ENCODE measurements at places on chromosomes 12 and 14.

GRCh38 chr12:108801736-108802100, 55.7 kb downstream of the SSH1 start:
- DNase-seq = peak; percentile 90

DNA sequence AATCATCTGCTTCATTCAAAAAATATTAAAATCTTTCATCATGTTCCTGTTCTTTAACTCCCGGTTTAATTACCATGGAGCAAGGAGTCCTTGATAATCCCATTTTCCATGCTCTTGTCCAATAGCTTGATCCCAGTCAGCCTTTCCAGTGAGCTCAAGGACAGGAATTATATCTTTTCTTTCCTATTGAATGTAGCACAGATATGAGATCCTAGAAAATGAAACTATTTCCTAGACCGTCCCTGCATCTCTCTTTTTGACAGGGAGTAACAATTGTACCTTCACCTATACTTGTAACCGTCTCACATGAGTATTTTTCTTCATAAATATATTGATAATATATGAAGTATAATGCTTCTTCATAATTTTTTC, 35.6 kb downstream of the PIK3C2G start:
- DNase-seq = no peak

DNA sequence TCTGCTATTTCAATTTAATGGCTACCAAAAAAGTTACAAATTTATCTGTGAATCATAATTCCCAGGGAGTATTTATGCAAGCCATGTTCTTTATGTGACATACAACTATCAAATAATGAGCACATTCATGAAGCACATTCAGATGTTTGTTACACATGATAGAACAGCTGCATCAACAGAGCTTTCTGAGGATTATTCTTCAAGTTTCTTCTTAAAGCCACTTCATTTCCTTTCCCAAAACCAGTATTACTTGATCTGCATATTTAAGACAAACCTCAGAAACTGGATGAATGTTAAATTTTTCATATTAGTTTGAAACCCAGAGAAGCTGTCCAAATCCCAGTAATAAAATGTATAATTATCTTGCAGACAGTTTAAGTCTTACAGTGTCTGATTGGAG, 73.6 kb upstream of the SOX5 start:
- no peak for DNase-seq

GRCh38 chr12:67748743-67749040, 100.1 kb downstream of the DYRK2 start:
- DNase-seq = no peak

GRCh38 chr12:51953864-51954263, 2.4 kb downstream of the ACVR1B start:
- no peak for DNase-seq

DNA sequence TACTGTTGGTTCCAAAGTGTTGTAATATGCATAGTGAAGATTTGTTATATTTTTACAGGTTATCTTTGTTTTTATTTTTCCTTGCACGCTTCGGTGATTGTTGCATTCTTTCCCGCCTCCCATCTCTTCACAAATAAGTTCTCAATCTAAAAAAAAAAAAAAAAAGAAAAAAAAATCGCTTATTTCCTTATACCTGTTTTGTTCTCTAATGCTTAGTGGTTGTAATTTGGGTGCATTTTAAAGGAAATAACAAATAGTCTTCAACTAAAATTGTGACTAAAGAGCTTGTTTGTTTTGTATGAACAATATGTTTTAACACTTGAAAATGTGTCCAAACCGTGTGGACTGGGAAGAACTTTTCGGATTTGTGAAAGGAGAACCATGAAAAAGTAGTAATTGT, 1.5 kb downstream of the CAND1 start:
- DNase-seq = no peak

DNA sequence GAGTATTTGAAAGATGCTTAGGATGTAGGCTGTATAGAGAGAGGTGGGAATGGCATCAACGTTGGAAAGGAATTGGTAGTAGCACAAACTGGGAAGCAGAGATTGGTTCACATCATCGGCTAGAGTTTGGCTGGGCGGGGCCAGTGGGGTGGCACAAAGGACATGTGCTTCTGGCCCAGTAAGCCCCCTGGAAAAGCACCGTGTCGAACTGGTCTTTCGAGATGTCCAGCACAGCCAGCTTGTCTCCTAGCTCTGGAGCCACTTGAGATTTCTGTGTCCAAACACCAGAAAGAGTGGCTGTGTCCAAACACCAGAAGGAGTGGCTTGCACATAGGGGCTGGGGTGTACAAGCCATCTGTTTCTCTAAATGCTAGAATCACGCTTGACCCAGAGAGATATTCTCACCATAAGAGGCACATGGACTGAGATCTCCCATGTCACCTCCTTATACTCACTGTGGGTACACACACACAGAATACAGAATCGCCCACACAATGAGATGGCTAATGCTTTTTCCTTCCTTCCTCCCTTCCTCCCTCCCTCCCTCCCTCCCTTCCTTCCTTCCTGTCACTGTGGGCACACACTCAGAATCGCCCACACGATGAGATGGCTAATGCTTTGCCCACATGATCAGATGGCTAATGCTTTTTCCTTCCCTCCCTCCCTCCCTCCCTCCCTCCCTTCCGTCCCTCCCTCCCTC, 41.8 kb upstream of the KCNK13 start:
- DNase-seq = no peak

GRCh38 chr12:48192861-48193260, 9.4 kb downstream of the CCDC184 start:
- no peak for DNase-seq

- no peak for DNase-seq
Measured at GRCh38 chr14:63940387-63940786, 87.6 kb downstream of the SYNE2 start.

- no peak for DNase-seq
Measured at GRCh38 chr14:38125481-38126037, 82.1 kb upstream of the SSTR1 start.

DNA sequence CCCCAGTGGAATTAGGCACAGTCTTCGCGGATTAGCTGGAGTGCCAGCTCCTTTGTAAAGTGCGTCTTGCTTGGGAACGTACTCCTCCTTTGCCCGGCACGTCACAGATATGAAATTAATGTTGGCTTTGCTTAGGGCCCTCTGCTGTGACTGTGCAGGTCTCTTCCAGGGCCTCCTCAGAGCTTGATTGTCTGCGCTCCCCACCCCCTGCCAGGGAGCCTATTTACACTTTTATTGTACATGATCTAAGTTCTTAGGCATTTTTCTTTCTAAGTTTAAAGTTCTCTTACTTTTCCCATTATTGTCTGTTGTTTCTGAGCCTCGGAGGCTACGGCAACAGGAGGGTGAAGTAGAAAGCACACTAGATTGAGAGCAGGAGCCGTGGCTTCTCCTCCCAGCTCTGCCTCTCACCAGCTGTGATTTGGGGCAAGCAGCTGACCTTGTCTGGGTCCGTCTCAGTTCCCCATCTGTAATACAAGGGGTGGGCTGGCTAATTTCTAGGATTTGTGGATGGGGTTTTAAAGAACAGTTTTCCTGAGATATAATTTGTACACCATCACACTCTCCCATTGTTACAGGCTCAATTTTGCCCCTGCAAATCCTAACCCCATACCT, 81.8 kb downstream of the TSPAN9 start:
- no peak for DNase-seq

GRCh38 chr12:91922139-91922538, 223.5 kb downstream of the BTG1 start:
- no peak for DNase-seq

DNA sequence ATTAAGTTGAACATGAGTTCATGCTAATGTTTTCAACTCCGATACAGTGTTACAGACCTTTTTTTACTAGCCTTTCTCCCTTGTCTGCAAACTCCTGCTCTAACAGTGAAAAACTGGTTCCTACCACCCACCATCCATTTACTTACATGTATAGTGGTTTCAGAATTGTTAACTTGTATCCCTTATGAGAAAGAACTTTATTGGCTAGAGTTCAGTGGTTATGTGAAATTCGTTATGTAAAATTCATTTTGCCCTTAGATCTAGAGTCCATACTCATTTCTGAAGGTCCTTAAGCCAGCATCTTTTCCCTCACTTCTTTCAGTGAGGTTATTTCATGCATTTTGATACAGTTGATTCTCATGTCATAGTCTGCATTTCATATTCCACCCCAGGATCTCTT, 51.0 kb downstream of the PRKCH start:
- no peak for DNase-seq

- DNase-seq = no peak
Measured at GRCh38 chr14:52862632-52863333, 71.4 kb upstream of the GNPNAT1 start.

DNA sequence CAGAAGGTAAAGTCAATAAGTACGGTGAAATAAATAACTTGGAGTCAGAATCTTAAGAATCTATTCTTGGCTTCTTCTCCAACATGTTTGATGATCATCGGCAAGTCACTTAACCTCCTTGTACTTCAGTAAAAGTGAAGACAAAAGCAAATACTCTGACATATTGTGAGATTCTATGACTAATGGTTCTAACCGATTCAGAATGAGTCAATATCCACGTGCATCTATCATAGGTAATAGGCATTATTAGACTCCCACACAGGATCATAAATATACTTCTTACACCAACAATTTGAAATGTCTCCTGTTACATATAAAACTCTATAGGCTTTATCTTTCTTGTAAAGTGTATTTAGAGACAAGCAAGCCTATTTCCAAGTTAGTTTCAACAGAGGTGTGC, 144.4 kb upstream of the ATXN7L3B start:
- no peak for DNase-seq

DNA sequence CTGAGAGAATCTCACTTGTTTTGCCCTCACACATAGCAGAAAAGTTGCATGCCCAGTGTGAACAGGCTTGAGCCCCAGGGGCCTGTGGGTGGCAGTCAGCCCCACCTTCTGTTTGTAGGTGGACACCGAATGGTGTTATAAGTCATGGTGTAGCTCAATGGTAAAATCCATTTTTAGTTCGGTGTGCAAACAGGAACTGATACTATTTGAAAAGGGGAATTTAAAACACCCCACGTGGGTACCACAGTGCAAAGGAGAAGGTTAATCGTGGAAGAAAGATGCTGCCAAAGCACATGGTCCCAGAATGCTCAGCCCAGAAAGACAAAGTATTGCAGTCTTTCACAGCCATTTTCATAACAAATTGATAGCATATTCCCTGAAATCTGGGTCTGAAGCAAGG, 71.8 kb upstream of the GZMB start:
- no peak for DNase-seq

DNA sequence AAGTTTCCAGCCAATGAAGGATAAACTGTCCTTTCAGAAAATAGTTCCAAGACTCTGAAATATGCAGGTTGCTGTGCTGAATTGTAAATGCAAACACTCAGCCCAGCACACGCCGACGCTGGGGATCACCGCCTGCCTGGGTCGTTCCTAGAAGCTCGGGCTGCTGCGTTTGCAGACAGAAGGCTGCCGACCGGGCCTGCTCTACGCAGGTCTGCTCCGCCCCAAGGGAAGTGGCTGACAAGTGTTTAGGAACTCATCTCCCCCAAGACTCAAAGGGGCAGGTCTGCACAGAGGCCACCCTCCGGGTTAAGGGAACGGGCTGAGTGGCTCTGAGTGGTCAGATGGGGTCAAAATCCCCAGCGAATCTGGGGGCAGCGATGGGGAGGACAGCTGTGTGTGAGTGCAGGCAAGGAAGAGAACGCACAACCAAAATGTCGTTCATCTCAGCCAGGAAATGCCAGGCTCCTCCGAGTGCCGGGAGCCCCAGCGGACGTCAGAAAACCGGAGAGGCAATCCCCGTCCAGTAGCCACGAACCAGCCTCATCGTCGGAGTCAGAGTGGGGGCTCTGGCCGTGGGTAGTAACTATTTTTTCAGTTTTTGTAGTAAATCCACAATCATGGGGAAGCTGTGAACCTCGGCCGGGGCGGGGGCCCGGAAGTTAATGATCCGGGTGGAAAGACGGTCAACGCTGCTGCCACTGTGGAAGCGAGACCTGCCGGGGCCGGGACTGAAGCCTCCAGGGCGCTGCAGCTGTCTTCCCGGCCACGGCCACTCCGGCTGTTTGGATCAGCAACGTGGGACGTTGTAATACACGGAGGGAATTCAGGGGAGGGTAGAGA, 6.0 kb downstream of the GALNT9 start:
- no peak for DNase-seq

- no peak for DNase-seq
Measured at GRCh38 chr12:121537814-121538698, 42.8 kb downstream of the KDM2B start.

GRCh38 chr14:100791348-100791735, 34.6 kb upstream of the MEG3 start:
- no peak for DNase-seq

GRCh38 chr14:27587103-27587502, 989.3 kb upstream of the NOVA1 start:
- no peak for DNase-seq

DNA sequence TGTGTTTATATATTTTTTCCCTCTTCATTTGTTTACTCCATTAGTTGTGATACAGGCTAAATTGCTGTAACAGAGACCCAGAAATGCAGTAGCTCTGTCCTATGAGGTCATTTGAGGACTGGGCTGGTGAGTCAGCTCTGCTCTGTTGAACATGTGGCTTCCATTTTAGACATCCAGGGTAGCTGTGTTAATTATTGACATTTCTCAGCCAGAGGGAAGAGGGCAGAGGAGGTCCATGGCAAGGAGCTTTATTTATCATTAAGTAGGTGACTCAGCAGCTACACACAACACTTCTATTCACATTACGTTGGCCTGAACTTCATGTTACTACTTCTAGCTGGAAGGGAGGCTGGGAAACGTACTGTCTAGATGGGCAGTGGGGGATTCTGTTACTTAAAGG, 85.4 kb downstream of the PTCSC3 start:
- DNase-seq = no peak

GRCh38 chr12:152440-152839, 61.5 kb downstream of the SLC6A12 start:
- no peak for DNase-seq

- DNase-seq = no peak
Measured at GRCh38 chr14:91373591-91374254, 43.9 kb downstream of the CCDC88C start.

- no peak for DNase-seq
Measured at GRCh38 chr12:90953956-90954421, 987 bp downstream of the CCER1 start.

DNA sequence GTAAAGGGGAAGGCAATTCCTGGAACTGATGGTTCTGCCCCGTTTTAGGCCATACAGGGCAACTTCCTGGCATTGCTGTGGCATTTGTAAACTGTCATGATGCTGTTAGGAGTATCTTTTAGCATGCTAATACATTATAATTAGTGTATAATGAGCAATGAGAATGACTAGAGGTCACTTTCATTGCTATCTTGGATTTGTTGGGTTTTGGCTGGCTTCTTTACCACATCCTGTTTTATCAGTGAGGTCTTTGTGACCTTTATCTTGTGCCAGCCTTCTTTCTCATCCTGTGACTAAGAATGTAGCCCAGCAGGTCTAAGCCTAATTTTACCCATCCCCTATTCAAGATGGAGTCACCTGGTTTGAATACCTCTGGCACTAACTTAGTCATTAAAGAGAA, 51.2 kb downstream of the TESPA1 start:
- DNase-seq = no peak

DNA sequence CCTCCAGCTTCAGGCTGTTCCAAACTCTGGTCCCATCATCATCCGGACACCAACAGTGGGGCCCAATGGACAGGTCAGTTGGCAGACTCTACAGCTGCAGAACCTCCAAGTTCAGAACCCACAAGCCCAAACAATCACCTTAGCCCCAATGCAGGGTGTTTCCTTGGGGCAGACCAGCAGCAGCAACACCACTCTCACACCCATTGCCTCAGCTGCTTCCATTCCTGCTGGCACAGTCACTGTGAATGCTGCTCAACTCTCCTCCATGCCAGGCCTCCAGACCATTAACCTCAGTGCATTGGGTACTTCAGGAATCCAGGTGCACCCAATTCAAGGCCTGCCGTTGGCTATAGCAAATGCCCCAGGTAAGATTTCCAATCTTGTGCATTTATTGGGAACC, 3.3 kb downstream of the SP1 start:
- no peak for DNase-seq
